ENCODE measurements at places on chromosomes 12 and 14.

DNA sequence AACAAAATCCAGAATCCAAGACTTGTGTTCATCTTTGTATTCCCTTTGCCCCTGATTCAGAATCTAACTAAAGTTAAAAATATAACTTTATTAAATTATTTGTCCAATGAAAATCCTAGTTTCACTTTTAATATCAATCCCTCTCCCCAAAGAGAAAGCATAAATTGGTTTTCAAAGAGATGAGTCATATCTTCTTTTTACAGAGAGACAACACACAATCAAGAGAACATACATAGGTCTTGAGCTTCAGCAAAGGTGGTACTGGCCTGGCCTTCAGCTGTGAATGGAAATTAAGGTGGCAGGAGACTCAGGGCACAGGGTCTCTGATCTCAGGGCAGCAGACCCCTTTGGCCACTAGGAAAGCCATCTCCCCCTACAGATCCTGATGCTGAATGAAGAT lies 4.3 kb upstream of the ASCL1 start:
- no peak for DNase-seq

DNA sequence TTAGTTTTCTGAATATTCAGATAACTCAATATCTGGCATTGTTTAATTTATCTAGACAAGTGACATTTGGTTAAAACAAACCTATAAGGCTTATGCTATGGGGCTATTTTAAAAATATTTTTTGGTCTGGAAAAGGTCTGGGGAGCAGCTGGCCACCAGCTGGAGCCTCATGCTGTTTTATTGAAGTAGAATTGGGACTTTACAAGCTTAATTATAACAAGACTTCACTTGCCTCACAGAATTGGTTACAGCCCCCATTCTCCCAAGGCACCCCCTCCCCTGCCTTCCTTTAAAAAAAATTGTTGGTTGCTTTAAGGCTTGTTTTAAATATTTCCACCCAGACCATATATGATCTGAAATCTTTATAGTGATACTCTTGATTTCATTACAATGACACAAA lies 453.9 kb downstream of the ADAMTS20 start:
- no peak for DNase-seq

- no peak for DNase-seq
Observed at GRCh38 chr12:103505371-103506236, 9.8 kb upstream of the C12orf42 start.

- DNase-seq, result no peak
Observed at GRCh38 chr12:58554522-58555157, 365.7 kb downstream of the LRIG3 start.

DNA sequence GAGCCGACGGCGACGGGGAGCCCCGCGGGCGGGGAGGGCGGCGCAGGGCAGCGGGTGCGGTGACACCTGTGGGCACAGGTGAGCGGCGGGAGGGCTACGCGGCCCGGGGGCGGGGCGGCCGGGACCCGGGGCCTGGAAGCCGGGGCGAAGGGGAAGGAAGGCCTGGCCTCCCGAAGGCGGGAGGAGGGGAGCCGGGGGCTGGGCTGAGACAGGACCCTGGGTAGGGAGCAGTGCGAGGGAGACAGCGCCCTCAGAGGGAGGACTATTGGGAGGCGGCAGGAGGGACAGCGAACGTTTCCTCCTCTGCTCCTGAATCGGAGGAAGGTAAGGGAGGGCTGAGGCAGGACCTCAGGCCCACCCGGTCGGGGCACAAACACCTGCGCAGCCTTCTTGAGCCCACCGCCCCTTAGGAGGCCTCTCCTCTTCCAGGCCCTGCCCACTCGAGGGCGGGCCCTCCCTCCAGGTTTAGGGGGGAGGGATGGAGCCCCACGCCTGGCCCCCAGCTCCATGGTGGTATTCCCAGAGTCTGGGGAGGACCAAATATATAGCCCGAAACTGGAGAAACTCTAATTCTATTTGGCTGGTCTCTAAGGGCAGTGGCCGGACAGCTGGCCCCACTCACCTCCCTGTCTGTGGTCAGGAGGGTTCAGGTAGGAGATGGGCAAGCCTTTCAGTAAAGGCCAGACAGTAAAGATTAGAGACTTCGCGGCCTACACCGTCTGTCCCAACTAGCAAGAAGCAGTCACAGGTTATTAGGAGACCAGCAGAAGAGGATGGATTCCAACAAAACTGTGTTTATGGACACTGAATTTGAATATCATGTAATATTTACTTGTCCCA lies 509 bp downstream of the PLEKHG6 start:
- no peak for DNase-seq

DNA sequence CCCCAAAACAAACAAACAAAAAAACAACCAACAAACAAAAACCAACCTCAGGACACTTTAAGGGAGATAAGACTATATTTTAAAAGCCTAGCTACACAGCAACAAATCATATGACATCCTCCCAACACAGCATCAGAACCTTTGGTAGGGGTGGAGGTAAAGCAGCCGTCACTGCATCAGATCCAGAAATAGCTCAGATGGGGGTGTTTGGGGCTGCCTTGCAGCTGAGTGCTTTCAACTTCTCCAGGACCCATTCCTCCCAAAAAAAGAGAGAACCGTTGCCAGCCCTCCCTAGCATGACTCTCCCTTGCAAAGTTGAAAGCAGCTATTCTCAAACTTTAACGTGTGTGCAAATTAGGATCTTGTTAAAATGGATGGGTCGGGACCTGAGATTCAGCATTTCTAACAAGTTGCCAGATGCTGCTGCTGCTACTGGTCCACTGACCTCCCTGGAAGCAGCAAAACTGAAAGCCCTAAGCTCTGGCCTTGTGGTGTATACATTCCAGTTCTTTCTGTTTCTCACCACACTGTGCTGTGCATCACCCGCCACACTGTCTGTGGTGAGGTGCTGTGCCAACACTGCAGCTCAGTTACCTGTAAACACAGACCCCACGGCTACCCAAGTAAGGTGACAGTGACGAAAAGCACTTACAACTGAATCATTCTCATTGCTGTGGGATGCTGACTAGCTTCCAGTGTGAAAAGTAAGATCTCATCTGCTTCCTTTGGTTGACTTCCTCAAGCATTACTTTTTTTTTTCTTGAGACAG lies 54.0 kb downstream of the SLC38A1 start:
- DNase-seq, result no peak

- no peak for DNase-seq
Observed at GRCh38 chr12:116969615-116970585, 59.1 kb downstream of the FBXW8 start.

DNA sequence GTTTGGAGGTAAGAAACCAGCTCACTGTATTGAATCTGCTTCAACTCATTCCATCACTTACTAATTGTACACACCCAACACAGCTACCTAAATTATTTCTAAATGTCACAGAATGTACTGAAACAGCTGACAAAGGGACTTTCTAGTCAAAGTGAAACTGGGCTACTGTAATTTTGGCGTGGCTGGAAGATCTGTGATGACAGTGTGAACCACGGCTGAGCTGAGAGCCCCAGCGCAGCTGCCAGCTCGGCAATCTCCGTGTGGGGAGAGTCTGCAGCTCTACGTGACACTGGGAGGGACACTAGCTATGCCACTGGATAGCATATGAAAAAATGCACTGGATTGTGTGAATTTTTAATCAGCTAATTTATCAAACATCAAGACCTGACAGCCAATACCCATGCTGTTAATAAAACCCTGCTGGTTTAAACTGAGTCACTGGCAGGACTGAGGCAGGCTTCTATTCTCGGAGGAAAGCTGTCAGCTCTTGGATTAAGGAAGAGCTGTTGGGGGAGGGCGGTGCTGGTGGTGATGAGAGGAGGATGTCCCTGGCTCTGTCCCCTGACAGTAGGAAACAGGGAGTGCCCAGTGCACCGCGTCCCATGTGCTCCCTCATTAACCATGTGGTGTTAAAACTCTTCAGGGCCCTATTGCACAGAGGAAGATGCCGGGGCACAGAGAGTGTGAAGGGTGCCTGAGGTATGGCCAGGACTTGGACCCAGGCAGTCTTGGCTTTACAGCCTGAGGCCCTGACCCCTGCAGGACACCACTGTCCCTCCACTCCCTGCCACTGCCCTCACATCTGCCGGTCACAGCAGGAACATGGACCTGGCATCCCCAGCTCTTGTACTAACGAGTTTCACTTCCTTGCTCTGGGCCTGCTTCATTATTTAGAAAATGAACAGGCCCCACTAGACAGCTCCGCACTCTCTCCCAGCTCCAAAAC lies 13.3 kb downstream of the SLC15A4 start:
- no peak for DNase-seq

GRCh38 chr12:62103748-62104147 lies 156.5 kb upstream of the USP15 start:
- DNase-seq, result no peak

GRCh38 chr12:110778833-110779577 lies 36.3 kb upstream of the PPP1CC start:
- no peak for DNase-seq

DNA sequence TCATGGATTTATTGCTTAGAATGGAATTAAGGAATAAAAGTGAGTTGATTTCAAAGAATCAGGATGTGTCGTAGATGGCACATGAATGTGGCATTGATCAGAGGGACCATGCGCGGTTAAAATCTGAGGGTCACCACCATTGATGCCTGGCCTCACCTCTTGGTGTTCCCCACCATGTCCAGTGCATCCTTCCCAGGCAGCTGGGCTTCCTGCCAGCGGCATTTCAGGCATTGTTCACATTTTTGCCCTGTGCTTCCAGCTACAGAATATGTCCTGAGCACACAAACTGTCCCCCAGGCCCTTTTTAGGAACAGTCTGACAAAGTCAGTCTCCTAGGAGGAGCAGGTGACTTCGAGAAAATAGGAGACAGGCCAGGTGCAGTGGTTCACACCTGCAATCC lies 42.0 kb upstream of the TSPAN9 start:
- DNase-seq, result no peak

Data from NCI-H2107 (cell line).